ENCODE measurements at places on chromosomes 2 and 18. TPM values are rescaled to one million over a fixed set of nuclear protein-coding genes. Genes with fewer than 3 reads are reported as not detected.

DNA sequence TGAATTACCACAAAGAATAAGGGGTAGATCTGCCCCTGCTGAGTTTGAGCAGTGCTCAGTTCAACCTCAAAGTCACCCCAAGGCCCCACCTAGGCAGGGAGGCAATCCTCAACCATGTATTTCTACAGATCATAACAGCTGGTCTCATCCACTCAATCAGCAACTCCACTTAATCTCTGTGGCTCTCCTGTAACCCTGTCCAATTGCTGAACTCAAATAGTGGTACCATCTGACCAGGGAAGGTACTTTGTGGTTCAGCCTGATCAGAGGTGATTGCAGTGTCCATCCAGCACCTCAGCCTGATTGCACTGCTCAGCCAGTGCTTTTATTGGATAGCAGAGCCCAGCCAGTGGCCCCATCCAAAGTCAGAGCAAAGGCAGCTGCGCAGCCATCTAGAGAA lies 91.0 kb upstream of the SLC4A10 start:
- no peak for DNase-seq

DNA sequence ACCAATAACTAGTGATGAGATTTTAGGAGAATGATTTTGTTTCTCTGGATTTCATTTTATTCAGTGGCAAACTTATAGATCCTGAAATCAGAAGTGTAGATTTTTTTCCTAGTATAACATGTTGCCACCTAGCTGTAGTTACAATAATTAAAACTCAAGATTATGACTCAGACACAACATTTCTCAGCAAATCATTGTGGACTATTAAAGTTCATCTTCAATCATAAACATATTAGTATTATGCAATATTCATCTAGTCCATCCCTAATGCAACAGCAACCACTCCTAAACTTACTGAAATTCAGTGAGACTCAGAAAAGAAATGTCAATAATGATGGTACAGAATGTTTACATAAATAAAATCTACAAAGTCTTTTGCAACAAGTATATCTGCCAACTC lies 51.3 kb downstream of the USP34 start:
- peak; percentile 13 for DNase-seq

Gene UPP2
- not detected for polyA plus RNA-seq

- no peak for DNase-seq
Measured at GRCh38 chr2:145563741-145564615, 1044.1 kb upstream of the ZEB2 start.

- DNase-seq = no peak
Measured at GRCh38 chr2:168660870-168661862, 141.3 kb upstream of the NOSTRIN start.

DNA sequence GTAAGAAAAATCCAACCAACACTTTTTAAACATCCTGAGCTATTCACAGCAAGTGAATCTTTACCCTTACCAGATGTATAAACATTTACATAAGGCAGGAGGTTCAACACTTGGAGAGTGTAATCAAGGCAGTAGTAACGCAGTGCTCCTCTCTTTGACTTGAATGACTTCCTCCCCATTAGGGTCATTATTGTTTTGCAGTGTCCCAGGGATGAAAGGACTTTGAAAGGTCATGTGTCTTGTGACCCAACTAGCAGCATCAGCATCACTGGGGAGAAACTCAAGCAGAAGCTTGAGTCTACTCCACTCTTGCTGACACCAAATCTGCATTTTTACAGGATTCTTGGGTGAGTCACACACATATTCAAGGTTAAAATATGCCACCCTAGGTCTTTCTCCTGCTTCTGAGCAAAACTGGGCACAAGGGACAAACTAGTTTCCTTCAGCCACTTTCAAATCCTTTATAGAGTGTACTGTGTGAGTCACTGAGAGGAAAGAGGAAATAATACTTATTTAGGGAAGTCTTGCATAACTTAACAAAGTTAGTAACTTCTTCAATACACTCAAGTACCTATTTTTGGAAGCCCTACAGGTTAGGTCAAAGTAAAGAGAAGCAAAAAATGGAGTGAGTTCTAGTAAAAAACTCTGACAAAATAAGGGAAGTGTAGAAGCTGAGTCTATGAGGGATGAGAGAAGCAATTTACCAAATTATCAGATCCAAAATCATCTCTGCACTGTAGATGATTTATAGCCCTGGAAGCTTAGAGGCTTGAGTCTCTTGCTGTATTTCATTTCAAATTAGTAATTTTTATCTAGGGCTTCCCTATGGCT lies 51.0 kb upstream of the EML4 start:
- DNase-seq = peak; percentile 89

- DNase-seq = no peak
Measured at GRCh38 chr2:69588403-69588802, 55.1 kb downstream of the AAK1 start.

Measured in GM23248 (cell line).